ENCODE measurements at places on chromosomes 1 and 21.
A peak's percentile ranks its signal among the peaks of the same experiment; 100 is the strongest.

DNA sequence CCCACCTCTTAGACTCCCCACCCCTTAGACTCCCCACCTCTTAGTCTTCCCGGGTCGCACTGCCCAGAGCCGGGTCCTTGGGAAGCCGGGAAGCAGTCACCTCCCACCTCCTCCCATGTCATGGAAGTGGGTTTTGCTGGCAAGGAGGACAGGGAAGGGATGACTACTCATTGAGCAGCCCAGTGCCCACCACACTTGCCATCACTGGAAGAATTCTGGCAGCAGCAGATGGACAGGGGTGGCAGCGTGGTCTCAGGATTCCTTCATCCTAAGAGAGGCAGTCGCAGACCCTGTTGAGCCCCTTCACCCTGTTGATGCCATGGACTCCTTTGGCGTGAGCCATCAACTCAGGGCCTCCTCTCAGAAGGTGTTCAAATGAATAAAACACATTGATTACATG lies 140.8 kb downstream of the PGBD5 start:
- DNase-seq: no peak

DNA sequence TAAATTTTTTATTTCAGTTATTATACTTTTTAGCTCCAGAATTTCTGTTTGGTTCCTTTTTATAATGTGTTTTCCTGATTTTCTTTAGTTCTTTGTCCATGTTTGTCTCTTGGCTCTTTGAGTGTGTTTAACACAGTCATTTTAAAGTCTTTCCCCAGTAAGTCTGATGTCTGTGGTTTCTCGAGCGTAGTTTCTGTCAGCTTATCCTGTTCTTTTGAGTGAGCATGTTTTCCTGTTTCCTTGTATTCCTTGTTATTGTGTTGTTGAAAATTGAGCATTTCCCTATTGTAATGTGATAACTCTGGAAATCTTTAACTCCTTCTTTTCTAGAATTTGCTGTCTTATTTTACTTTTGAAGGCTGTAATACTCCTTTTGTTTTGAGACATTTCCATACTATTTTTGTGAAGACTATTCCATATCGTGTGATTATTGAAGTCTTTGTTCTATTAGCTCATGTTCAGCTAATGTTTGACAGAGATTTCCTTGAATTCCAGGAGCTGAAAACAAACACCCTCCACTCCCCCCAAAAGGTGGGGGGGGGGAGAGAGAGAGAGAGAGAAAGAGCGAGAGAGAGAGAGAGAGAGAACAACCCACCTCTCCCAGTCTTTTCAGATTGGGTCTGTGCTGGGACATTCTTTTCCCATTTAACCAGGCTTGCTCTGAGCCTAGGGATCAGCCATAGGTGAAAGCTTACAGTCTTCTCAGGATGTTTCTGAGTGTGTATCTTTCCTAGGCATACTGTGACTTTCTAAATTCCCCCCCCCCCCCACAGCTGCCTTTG lies 38.3 kb downstream of the SDCCAG8 start:
- no peak for DNase-seq

- DNase-seq: no peak
Measured at GRCh38 chr1:204524986-204525385, 8.8 kb downstream of the MDM4 start.

GRCh38 chr1:178885869-178886268 lies 15.0 kb upstream of the ANGPTL1 start:
- DNase-seq: peak; percentile 17

- no peak for DNase-seq
Measured at GRCh38 chr1:116008656-116009390, 32.5 kb downstream of the SLC22A15 start.

- no peak for DNase-seq
Measured at GRCh38 chr1:153936011-153936802, 10.3 kb downstream of the DENND4B start.

GRCh38 chr1:27392778-27393635 lies 585 bp downstream of the GPR3 start:
- DNase-seq: no peak

- no peak for DNase-seq
Measured at GRCh38 chr1:176932114-176933104, 232.1 kb downstream of the ASTN1 start.

DNA sequence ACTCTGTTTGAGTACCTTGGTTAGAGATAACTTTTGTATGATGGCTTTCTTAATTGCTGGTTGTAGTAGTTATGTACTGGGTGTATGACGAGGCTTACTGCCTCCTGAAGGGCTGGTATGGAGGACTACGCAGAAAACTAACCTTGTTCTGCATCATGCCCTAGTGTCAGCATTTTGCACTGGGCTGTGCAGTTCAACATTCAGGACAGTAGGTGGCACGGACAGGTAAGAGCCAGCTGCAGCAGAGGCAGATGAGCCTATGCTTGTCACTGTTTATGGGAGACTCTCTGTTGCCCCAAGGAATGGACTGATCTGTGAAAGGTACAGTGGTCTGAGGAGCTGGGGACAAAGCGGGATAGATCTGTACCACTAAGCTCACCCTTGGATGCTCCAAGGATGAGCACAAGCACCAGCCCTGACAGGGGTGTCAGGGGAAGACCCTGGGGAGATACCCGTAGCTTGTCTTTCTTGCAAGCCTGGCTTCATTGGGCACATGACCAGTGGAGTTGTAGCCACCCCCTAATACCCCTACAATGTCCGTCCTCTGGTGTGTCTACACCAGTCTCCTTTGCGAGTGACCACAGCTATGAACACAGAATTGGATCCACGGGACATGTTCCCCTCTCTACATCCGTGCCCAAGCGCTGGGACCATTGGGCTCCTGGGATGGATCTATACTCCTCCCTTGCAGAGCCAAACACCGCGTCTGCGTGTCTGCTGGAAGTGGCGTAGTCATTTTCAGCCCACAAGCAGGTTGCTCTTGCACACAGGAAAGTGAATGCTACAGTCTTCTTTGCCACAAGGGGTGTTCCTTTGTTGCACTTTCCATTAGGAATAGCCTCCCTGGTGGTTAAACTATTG lies 51.1 kb upstream of the CFHR3 start:
- DNase-seq: peak; percentile 30

GRCh38 chr1:78840453-78841271 lies 165.9 kb downstream of the ADGRL4 start:
- peak; percentile 65 for DNase-seq

DNA sequence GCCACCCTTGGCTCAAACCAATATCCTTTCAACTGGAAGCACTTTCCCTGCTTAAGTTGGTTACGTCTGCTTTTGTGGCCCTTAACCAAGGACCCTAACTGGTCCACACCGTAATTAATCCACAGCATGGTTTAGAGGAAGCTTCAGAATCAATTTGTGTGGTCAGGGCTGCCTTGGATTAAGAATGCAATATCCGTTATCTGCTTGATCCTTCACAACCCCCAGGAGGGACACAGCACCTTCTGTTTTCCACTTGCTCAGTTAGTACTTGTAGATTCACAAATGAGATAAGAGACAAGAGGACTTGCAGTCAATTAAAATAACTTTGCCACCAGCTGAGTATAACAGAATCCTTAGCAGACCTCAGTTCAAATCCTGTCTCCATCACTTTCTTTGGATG lies 56.9 kb upstream of the LRP8 start:
- DNase-seq: no peak

DNA sequence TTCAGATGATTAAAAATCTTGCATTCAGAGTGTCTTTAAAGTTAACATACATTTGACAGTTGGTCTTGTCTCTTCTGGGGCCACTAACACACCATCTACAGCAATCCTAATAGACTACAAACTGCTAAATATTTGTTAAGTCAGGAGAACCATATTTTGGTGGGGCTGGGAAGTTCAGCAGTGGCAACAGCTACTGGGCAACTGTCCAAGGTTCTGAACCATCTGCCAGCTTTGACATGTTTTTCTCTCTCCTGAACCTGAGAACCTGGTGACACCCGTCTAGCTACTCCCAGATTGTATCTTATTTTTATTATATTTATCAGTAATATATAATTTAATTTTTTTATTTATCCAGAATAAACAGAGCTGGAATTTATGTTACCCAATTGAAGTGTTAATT lies 199.0 kb upstream of the DPYD start:
- DNase-seq: no peak

DNA sequence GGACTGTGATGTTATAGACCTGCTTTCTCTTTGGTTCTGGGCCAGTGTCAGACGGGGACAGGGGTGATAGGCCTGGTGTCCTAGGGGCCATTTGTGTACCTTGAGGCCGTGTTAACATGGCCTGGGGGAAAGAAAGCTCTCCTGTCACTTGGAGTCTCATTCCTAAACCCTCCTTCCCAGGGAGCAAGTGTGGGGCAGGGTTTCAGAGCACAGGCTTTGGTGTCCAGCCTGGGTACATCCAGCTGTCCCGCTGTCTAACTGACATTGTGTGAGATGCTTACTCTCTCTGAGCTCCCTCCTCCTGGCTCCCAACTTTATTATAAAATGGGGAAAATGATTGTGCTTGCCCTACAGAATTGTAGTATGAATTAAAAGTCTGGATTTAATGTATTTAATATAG lies 32.6 kb upstream of the EPHA8 start:
- DNase-seq: no peak

DNA sequence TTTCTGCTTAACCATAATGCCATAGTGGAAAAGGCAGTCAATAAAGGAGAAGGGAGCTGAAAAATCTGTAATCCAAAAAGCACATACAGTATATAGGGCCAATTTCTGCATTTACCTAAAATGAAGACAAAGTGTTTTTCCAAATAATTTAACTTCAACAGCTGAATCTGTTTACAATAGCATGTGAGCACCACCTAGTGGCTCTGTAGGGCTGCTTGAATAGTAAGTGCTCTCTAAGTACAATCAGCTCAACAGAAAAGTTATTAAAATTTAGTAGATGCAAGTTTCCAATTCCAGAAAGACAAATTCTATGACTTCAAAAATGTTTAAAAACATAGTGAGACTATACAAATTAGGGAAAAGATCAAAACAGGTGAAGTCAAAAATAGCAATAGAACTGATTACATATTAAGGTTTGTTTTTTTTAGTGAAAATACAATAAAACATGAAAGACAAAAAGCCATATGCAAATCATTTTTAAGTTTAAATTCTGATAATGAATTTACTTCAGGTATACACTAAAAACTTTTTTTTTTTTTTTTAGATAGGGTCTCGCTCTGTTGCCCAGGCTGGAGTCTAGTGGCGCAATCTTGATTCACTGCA lies 220.0 kb downstream of the SETD4 start:
- DNase-seq: peak; percentile 68

DNA sequence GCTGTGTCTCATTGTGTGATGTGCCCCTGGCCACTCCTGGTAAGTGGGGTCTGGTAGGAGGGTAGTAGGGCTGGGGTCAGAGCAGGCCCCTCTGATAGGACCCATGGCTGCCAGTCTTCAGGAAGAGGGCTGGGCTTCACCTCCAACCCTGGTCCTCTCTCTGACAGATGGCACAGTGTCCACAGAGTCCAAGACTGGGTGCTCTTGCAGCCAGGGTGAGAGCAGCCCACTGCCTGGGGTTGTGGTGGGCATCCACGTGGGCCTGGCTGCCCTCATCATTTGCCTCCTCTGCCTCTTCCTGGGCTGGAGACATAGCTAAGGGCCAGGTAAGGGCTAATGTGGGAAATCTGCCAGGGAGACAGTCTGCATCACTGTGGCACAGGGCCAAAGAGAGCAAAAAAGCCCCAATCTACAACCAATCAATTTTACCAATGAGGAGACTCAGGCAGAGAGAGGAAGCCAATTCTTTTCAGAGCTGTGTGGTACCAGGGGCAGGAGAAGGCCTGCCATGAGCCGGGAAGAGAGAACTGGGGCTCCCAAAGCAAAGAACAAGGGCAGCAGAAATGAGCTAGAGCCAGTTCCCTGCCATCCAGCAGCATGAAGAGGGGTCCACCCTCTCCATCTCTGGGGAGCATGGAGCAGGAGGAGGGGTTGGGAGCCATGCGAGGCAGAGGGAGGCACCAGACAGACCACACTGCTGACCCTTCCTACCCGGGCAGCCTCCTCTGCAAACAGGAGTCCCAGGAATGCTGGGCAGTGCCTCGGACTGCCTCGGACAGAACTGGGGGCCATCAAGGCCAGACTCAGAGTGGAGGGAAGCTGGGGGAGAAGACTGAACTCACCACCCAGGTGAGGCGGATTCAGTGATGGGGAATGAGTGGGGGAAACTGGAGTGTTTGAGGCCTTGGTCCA lies 26.8 kb downstream of the SLC27A3 start:
- DNase-seq: no peak

DNA sequence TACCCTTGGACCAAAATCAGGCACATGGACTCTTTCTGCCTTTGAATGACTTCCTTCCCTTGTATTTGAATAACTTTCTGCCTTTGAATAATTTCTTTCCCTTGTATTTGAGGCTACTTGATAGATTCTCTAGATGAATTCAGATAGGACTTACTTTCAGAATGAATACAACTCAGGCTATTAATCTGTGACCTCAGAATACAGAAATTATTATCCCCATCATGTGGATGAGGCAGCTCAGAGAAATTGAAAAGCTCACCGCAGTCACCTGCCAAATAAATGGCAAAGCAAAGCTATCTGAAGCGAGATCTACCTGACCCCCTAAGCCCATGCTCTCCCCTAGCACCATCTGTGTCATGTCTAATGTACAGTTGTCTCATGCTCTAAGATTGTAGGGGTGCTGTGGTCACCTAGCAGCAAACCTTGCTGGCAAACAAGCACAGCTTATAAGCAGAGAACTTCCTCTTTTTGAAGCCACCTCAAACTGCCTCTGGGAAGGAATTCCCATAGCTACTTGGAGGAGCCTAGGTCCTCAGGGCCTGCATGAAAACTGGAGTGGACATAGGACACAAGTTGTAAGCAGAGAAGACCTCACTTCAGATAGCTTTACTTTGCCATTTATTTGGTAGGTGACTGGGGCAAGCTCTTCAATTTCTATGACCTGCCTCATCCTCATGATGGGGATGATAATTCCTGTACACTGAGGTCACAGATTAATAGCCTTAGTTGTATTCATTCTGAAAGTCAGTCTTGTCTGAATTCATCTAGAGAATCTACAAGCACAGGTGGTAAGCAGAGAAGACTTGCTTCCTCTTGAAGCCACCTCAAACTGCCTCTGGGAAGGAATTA lies 66.1 kb downstream of the FASLG start:
- no peak for DNase-seq

GRCh38 chr1:186511761-186512637 lies 51.1 kb upstream of the PDC start:
- DNase-seq: no peak

GRCh38 chr1:195019385-195019784 lies 1588.9 kb downstream of the KCNT2 start:
- DNase-seq: no peak

- DNase-seq: no peak
Measured at GRCh38 chr1:161952607-161953172, 71.0 kb downstream of the OLFML2B start.

DNA sequence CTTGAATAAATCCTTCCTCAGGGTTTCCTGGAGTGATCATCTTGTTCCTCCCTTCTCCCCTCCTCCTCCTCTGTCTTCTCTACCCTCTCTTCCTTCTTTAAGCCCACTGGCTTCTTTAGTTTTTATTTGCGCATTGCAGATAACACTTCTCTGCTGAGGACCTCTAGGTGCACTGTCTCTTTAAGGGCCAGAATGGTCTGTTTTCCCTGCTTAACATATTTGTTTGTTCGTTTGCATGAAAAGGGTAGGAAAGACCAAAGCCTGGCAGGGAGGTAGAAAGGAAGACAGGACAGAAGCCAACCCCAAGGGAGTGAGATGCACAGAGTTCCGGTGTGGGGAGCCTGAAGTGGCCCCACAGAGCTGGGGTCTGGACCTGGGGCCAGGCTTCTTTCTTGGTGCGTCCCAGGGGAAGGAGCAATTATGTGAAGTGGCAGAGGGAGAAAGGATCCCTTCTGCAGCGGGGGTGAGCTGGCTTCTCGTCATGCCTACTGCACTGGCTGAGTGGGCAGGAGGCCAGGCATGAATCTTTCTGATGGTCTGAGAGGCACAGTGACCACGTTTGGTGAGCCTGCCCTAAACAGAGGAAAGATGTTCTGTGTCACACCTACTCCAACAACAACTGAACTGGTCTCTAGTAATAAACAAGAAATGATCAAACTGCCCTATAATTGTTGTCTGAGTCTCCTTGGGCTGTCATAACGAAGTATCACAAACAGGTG lies 232.7 kb downstream of the KCNJ6 start:
- no peak for DNase-seq

Data from GM03348 (cell line).